ENCODE measurements at places on chromosomes 13 and 19. TPM values are rescaled to one million over a fixed set of nuclear protein-coding genes. Genes with fewer than 3 reads are reported as not detected.
A peak's percentile ranks its signal among the peaks of the same experiment; 100 is the strongest.

DNA sequence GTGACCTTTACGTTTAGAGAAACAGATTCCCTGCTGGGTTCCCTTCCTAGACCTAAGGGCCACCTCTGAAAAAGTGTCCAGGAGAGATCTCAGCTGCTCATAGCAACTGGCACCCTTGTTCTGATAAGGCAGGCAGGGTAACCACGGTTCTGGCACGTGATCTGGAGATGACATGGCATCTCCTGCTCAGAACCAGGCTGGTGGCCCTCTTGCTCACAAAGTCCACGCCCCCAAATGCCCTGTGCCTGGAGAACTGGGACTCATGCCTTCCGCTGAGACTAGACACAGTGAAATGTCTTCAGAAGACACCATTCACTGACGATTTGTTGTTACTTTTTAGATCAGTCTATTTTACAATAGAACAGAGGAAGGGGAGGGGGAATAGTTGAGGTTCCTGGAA is 174.1 kb downstream of the ZNF536 start:
- DNase-seq: no peak

DNA sequence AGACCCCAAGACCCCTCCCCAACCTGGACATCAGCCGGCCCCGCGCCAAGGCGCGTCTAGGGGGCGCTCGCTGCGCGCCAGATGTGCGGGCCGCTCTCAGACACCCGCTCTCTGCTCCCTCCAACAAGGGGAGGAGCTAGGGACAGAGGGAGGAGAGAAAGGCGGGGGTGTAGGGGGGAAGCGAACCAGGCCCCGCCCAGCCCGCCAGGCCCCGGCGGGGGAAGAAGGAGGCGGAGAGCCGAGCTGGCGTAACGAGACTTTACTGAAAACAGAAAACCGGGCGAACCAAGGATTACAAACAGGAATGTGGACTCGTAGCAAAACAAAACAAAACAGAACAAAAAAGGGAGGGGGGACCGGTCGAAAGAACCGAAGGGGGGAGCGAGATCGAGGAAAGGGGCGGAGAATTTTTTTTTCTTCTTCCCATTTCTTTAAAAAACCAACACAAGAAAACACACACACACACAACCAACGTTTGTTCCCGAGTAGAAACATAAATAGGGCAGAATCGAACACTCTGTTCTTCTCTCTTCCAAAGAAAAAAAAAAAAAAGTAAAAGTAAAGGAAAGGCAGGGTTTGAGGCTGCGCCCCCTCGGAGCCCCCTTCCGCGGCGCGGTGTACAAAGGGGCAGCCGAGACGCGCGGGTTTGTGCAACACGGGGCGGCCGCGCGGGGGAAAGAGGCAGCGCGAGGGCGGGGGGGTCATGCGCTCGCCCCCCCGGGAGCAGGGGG is 1.7 kb downstream of the JUND start:
- peak; percentile 95 for DNase-seq

DNA sequence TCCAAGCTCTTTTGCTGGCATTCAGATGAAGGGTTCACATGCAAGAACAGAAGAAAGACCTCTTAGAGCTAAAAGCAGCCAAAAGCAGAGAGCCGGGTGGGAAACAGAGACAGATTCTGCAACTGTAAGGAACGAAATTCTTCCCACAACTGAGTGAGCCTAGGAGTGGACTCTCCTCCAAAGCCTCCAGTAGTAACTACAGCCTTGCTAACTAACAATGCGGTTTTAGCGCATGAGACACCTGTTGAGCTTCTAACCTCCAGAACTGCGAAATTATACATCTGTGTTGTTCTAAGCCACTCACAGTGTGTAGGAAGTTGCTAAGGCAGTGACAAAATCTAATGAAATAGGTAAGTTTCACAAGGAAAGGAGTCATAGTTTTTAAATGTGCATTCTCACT is 98.1 kb upstream of the SLITRK1 start:
- DNase-seq: no peak

- DNase-seq: no peak
Observed at GRCh38 chr13:41608111-41608838, 150.9 kb downstream of the RGCC start.

- DNase-seq: no peak
Observed at GRCh38 chr13:77565635-77566034, 30.1 kb downstream of the SCEL start.

DNA sequence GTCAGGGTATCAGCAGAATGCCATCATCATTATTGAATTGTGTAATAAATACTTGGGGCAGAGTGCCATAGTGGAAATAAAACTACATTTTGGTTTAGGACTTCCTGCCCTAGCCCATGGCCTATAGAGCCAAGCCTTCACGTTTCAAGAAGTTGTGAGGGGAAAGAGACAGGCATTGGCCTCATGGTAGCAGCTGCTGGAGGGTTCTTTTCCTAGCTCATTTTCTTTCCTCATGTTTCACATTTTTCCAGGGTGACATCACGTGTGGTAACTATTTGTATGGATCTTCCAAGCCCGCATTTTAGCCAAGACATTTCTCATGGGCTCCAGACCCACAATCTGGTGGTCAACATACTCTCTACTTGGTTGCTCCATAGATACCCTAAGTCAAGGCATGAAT is 80.4 kb downstream of the LRCH1 start:
- no peak for DNase-seq

- DNase-seq: no peak
Observed at GRCh38 chr19:2774083-2774679, 8.9 kb downstream of the SGTA start.

GRCh38 chr13:19860884-19861655 is 2.4 kb downstream of the ZMYM5 start:
- peak; percentile 69 for DNase-seq

DNA sequence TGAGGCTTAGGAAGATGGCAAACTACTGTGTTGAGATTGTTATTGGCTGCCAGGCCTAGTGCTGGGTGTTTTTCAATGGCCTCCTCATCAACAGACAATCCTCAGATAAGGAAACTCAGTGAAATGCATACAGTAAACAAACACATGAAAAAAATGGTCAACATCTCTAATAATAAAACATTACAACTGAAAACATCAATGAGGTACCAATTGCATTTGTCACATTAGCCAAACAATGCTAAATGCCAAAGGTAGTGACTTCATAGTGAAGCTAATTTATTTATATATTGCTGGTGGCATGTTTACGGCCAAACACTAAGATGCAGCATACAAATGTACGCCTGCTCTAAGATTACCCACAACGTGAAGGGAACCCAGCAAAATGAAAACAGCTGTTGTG is 224.0 kb upstream of the UBL3 start:
- DNase-seq: no peak

DNA sequence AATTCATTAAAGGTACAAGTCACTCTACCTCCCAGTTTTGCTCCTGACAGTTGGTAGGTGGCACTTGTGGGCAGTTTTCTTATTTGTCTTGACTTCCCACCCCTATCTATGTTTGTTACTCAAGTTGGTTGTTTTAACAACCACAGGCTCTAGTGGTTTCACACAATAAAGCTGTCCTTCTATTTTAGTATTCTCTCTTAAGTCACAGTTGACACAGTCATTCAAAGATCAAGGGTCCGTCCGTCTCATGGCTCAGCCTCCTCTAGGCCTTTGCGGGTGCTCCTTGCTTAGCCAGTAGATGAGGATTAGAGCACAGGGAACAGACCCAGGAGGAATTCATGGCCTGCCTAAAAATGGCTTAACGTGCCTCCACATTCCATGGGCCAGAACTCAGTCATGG is 573.7 kb downstream of the IRS2 start:
- DNase-seq: peak; percentile 68

GRCh38 chr19:41895745-41896580 is 13.0 kb downstream of the ARHGEF1 start:
- no peak for DNase-seq

DNA sequence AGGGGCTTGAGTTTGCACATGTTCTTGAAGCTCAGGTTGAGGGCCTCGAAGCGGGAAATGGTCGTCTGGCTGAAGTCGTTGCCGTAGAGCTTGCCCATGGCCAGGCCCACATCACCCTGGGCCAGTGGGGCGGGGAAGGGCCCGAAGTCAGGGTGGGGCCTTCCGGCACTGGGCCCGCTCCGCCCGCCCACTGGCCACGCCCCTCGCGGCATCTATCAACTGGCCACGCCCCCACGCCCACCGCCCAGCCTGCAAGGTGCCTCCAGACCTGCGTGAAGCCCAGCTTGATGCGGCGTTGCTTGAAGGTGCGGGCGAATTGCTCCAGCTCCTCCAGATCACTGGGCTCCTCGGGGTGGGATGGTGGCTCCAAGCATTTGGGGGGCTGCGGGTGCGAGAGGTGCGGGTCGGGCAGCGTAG is 19.9 kb downstream of the ZNF574 start:
- DNase-seq: no peak

GRCh38 chr13:76715621-76716020 is 170.6 kb downstream of the KCTD12 start:
- no peak for DNase-seq

- DNase-seq: no peak
Observed at GRCh38 chr13:102369302-102369701, 32.5 kb downstream of the FGF14 start.

DNA sequence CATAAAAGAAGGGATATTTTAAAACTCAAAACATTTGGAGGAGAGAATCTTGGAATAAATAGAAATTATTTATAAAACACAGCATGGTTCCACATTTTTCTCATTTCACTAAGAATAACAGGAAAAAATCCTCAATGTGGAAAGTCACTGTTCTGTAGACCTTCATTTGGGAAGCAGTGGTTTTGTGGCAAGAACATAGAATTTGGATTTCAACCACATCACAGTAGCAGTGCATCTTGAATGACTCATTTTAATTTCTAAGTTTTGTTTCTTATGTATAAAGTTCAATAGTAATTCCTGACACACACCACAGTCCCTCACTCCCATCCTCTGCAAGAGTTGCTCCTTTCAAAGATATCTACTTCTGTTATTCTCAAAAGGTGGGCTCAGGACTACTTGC is 264.0 kb downstream of the ENOX1 start:
- no peak for DNase-seq

DNA sequence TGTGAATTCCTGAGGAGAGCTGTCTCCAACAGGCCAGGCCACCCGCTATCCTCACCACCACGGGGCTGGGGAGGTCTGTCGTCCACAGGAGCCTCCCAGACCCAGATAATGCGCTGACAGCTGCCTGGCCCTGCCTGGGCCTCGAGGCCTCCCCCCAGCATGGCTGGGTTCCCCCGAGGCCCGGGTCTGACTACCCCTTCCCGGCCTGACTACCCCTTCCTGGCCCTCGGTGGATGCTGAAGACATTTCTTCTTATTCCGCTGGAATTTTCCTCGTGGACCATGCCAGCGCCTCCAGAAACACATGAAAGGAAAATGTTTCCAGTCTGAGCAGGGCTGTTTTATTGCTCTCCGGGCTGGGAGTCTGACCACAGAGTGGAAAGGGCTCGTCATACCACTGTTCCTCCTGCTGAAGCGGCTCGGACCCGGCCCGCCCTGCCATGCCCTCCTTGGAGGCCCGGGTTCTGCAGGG is 16.8 kb upstream of the COMP start:
- no peak for DNase-seq

DNA sequence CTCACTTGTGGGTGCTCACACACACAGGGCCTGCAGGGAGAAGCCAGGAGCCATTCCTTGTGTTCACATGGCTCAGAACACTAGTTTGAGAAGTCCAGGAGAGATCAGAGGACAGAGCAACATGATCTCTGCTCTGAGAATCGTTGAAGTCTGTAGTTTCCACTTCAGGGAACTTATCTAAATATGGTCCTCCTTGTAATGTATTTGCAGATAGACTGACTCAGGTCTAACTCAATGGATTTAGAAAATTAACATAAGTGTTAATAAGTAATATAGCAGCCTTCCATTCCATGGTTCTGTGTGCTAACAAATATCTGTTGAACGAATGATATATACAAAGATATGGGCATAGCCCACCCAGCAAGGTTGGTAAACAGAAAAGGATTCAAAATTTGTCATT is 119.8 kb upstream of the STARD13 start:
- DNase-seq: no peak

DNA sequence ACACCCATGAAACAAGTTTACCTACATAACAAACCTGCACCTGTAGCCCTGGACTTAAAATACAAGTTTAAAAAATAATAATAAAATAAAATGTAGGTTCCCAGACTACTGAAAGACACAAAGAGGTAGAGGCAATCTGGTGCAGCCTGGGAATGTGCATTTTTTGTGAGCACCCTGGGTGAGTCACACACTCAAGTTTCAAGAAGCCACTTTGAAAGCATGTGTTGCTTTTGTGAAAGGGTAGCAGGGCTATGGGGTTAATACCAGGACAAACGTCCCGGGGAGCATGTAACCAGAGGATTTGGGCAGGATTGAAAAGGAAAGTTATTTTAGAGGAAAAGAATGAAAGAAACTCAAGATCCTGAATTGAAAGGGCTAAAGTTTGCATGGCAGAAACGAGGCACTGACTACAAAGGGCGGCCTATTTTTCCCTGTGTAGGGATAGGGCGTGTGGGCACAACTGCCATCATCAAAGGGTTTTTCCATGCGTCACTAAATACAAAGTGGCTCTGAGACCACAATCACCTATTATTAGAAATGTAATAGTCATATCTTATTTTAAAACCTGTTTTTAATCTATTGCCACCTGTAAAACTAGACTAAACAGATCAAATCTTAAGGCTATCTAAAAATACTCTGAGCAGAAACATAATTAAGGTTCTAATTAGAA is 314.9 kb downstream of the COG6 start:
- no peak for DNase-seq

GRCh38 chr19:3618144-3618810 is 8.3 kb downstream of the CACTIN start:
- peak; percentile 78 for DNase-seq

DNA sequence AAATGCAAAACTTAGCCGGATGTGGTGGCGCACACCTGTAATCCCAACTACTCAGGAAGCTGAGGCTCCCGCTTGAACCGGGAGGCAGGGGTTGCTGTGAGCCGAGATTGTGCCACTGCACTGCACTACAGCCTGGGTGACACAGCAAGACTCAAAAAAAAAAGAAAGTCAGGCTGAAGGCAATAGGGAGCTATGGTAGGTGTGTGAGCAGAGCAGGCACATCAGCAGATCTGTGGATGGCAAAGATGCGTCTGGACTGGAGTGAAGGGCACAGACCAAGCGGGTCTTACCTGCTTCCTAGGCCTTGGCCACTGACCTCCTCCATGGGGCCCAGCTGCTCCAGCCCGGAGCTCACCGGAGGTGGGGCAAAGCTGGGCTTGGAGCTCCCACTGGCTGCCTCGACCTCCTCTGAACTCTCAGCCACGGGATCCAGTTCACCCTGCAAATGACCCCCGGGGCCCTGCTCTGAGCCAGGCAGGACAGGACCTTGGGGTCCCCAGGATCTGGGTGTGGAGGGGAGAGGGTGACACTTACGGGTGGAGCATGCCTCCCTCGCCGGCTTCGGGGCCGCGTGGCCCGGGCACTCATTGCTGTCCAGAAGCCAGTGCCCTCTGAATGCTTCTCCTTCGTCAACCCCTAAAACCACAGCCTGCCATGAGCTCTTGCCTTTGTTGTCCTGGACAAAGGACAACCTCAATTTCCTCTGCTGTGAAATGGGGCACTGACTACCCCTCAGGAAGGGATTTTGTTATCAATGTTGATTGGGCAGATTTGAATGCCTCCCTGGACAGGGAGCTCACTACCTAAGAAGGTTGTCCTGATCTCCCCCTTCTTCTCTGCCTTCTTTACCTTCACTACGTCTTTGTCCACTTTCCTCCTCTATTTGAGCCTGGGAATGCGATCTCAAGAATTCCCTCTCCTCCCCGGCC is 569 bp downstream of the USHBP1 start:
- DNase-seq: no peak

LRRC4B gene
- total RNA-seq: not detected

ANKRD24 gene
- 0.05 TPM for total RNA-seq

CD22 gene
- 0.21 TPM for total RNA-seq

SERPINE3 gene
- total RNA-seq: not detected

CILP2 gene
- 0.03 TPM for total RNA-seq

ZNF433 gene
- total RNA-seq: 0.50 TPM
